ENCODE measurements at places on chromosomes 13 and 19.

- no peak for DNase-seq
These were observed 9.8 kb downstream of the KBTBD6 start for GRCh38 chr13:41122838-41123237.

DNA sequence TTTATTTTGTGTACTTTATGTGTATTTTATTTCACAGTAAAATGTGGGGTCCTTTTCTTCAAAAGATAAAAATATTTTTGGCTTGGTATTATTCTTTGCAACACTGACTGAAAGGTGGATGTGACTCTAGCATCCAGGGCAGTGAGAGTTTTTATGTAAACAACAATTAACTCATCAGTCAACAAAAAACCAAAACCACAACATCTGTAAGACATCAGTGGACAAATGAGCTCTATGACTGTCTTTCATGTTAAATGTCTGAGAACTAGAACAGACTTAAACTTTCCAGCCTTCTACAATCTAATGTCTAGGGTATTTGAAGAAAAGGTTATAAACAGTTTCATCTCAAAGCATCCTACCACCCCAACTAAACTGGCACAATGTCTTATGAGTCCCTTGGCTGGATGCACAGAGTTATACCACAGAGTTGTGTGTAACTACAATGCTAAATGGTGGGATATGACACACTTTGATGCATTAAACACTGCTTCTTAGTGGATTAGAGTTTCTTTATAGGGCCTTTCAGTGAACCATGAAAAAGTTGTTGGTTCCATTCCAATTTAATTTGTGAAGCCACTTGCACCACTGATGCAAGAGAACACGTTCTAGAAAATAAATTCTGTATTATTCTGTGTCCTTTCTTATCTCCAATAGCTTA, 544.2 kb upstream of the KLF12 start:
- no peak for DNase-seq

- no peak for DNase-seq
These were observed 756.5 kb upstream of the KLHL1 start for GRCh38 chr13:70864731-70865130.

DNA sequence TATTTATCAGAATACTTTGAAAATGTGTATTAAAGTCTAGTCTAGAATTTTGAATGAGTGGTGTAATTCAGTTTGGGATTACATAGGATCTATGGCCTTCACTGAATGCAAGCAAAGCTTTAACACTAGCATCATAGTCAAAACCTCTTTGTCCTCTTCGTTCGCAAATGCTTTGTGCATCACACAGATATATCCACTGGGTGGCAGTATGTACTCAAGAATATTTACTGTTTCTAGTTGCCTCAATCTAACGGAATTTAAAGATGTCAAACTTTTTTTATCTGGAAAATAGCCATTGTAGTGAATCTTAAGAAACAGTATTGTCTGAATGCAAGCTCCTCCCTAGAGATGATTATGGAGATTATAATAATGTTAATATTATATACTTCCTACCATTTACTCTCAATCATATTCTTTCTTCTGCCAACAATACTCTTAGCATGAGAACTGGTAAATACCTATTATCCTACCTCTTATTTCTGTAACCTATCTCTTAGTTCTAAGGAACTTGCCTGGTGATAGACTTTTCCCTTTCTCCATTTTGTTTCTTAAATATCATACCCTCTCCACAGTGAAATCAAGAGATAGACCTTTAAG, 25.8 kb downstream of the LACC1 start:
- DNase-seq: peak; percentile 24

- DNase-seq: no peak
These were observed 98.0 kb upstream of the WASF3 start for GRCh38 chr13:26459276-26460131.

GRCh38 chr13:43166644-43167457, 143.5 kb downstream of the DNAJC15 start:
- DNase-seq: no peak
